ENCODE measurements at places on chromosomes 6 and 20.

DNA sequence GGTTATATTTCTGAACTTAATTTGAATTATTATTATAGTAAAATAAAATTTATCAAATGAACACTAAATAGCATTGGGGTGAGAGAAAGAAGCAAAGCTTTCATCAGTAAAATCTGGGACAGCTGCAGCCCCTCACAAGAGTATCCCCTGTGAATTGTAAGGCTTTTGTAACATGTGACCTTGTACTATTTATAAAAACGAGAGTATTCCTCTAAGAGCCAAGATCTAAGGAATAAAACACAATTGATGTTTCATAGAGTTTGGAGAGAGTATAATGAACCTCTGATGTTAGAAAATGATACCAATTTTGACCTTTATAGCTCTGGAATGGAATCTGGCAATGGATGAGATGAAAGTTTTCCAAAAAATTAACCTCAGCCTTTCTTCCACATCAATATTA lies 617.2 kb upstream of the ID4 start:
- no peak for DNase-seq

DNA sequence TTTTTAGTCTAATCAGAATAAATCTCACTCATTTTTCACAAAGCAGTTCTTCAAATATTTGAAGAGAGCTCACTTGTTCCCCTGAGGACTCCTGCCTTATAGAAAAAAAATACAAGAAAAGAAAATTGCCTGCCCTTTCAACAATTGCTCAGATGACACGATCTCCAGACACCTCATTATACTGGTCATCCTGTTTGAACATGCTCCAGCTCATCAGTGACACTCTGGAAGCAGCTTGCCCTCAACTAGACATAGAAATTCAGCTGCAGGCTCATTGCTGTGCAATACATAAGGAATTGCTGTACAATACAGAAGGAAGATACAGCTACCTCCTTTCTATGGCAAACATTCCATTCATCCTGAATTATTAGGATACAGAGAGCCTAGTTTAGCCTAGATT lies 73.1 kb downstream of the OPN5 start:
- DNase-seq, result peak; percentile 42

DNA sequence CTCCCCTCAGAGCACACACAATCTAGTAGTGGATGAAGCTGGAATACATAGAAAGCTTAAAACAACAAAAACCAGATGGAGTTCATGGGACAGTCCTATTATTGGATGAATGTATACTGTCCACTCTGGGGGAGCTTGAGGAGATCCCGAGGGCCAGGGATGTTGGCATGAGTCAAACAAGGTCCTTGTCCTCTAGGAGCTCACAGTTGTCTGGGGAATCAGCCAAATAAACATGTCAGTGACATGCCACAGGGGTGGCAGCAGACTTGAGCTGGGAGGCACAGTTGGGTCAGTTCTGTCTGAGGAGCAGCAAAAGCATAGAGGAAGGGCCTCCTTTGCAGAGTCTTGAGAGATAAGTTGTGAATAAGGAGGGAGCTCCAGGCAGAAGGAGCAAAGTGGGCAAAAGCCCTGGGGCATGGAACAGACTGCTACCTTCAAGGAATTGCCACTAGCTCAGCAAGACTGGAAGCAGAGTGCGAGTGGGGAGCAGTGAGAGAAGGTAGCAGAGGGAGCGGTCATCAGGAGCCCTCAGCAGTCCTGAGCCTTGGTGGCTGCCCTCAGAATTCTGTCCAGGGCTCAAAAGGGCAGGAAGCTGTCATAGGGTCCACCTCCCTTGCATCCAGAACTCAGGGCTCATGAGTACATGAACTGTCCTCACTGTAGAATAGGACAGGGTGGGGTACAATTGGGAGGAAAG lies 22.1 kb downstream of the L3MBTL1 start:
- DNase-seq, result no peak

DNA sequence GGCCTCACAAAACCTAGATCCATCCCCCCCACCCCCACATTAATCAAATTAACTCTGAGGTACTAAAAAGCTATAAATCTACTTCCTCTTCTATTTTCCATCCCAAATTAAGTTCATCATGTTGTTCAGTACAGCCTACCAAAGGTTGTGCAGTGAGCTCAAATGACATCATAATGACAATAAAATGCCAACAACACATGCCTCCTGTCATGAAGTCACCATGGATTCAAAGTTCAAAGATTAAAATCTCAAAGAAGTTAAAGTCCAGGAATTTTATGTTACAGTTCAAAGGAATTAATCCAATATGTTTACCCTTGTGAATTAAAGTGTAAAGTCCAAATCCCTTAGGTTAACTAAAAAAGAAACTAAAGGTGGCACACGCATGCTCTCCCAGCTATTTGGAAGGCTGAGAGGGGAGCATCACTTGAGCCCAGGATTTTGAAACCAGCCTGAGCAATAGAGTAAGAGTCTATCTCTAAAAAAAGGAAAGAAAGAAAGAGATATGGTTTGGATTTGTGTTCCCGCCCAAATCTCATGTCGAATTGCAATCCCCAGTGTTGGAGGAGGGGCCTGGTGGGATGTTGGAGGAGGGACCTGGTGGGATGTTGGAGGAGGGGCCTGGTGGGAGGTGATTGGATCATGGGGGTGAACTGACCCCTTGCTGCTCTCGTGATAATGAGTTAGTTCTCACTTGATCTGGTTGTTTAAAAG lies 25.7 kb upstream of the SIRT5 start:
- no peak for DNase-seq

DNA sequence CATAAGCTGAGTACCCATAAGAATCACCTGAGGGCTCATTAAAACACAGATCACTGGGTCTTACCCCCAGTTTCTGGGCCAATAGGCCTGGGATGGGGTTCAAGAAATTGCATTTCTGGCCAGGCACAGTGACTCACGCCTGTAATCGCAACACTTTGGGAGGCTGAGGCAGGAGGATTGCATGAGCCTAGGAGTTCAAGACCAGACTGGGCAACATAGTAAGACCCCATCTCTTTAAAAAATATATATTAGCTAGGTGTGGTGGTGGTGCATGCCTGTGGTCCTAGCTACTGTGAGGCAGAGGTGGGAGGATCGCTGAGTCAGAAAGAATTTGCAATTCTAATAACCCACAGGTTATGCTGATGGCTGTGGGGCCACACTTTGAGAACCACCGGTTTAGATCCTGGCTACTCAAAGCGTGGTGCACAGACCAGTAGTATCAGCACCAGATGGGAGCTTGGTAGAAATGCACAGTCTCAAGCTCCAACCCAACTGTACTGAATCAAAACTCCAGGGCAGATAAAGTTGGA lies 2.0 kb downstream of the CCM2L start:
- no peak for DNase-seq

- DNase-seq, result no peak
Observed at GRCh38 chr6:150413781-150414281, 45.0 kb downstream of the IYD start.

DNA sequence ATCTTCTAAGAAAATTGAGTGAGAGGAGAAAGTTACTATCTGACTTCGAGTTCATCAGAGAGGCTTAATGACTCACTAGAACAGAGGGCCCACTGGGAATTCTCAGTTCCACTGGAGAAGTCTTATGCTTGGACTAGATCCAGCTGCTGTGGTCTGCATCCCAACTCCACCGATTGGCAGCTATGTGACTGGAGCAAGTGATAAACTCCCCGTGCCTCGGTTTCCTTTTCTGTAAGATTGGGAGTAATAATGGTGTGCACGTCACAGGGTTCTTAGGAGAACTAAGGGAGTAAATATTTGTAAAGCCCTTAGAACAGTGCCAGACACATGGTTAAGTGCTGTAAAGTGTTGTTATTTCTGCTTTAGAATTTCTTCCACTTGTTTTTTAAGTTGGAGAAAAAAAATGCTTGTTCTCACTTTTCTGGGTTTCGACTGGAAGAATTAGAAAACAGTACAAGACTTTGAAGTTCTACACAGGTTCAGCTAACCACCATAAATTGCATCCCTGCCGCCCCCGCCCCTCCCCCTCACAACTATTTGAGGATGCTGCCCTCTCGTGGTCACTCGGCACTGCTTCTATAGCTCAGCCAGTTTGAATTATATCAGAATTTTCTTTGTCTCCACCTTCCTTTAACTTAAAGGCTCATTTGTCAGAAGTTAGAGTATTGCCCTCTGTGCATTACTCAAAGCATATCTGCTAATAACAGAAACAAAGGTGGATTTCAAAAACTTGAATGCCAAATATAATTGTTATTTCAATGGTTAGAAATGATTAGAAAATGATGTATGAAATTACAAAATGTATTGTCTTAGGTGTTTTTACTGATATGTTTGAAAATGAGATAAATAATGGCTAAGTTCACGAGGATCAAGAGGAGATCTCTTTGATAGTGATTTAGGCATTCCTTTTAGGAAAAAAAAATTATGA lies 95.0 kb upstream of the IFNGR1 start:
- DNase-seq, result peak; percentile 76
